GM23338 (cell line): ENCODE measurements at places on chromosomes 7 and 10.

GRCh38 chr10:124149189-124150042, 56.0 kb upstream of the CHST15 start:
- DNase-seq: no peak

GRCh38 chr7:97272237-97272975, 154.9 kb downstream of the SDHAF3 start:
- DNase-seq: no peak

DNA sequence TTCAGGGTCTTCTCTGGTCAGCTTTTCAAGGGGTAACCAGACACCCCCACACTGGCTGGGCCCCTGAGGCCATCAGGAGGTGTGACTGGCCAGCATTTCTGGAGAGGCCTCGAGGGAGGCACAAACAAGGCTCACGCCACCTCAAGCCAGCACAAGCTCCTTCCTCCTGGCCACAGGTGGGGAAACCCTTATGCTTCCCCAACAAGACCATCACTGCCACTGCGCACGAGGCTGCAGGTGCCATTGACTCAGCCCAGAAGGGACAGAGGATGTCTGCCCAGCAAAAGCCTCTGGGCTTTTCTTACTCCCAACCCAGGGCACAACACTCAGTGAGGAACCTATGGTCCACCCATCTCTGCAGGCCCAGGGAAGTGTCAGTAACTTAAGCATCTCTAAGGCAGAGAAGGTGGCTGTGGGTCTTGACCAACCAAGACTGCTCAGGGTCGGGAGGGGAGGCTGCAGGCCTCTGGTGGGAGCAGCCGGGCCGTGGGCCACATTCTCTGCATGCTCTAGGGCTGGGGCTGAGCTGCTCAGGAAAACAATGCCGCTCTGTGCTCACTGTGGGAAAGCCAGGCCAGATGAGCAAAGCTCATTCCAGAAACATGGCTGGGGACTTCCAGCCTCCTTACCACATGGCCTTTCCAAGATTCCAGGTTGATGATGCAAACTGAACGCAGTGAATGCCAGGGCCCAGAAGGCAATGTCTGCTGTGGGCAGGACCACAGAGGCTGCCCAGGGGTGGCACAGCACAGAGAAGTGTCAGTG, 24.2 kb upstream of the RASSF4 start:
- no peak for DNase-seq

DNA sequence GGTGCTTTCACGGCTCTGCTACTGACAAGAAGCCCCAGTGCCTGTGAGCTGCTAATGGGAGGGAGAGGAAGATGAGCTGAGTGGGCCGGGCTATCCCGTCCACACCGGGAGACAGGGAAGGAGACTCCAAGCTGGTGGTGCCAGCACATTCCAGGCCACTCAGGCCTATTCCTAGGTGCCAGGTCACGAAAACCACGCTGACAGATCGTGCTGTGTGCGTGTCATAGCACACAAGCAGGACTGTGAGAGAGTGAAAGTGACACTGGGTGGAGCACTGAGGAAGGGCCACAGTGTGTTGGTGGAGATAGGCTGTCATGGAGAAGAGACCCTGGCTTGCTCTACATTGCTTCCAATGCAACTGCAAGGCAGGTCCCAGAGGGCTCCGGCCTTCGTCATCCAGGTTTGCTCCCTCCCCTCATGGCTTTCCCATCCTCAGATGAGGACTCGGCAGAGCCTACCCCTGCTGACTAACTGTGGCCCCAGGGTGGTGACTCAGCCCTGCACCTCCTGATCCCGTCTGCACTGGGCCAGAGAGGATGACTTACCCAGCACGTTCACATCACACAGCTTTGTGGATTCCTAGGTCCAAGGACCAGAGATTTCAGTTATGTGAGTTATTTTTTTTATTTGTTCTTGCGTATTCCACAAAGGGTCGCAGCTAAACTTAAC, 167.3 kb downstream of the EGFR start:
- DNase-seq: no peak

DNA sequence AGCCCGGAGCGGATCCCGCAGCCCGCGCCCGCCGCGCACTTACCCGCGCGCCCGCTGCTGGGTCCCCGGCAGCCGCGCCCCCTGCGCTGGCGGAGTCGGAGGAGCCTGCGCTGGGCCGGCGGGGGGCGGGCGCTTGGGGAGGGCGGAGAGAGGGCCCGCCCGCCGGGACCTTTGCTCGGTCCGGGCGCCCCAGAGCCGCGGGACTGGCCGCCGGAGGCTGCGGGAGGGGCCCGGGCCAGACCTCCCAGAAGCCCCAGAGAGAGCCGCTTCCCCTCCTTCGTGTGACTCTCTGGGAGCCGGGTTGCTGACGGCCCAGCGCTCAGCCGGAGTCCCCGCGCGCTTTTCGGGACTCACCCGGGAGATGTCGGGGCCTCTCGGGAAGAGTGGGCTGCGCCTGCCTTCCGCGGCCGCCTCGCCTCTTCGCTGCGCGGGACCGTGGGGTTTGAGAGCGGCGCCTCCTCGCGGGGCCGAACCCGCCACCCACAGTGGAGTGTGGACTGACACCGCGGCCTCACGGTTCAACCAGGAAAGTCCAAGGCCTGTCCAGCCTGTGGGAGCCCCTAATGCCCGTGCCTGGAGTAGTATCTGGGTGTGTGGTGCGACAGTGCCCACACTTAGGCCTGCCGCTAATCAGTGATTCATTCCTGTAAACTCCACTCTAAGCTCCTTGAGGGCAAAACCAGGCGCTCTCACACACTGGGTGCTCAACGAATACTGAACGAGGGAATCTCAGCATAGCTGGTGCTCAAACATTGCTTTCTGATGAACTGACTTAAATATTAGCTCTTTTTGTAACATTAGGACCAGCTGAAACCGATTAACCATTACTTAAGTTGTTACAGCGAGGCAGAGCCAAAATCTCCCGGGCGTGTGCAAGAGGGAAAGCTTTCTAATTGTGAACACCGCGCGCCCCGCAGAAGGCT, at the start of gene GSDME:
GSDME (minus strand) TSS at position 112 of the 923 bp plus-strand sequence. CDS start 7,690 bp downstream, outside the sequence.
- peak; percentile 67 for DNase-seq

DNA sequence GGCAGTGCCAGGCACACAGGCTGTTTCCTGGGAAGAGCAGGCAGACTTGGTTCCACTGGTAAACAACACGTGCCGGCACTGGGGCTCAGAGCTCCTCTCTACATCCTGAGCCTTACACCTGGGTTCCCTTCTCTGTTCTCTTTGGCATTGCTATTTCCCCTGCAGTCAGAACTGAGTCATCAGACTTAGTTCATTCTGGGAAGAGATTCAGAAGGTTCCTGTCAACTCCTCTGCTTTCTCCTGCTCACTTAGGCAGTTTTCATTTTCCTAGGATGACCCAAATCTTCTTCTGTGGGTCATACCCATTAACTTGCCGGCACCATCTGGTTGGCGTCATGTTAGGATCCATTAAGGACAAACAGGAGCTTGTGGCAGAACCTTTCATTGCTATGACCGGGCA, 33.4 kb upstream of the LRRC18 start:
- no peak for DNase-seq

GRCh38 chr7:98771519-98771918, 98.3 kb downstream of the TMEM130 start:
- DNase-seq: peak; percentile 49

GRCh38 chr7:127770885-127771284, 118.9 kb downstream of the SND1 start:
- no peak for DNase-seq

DNA sequence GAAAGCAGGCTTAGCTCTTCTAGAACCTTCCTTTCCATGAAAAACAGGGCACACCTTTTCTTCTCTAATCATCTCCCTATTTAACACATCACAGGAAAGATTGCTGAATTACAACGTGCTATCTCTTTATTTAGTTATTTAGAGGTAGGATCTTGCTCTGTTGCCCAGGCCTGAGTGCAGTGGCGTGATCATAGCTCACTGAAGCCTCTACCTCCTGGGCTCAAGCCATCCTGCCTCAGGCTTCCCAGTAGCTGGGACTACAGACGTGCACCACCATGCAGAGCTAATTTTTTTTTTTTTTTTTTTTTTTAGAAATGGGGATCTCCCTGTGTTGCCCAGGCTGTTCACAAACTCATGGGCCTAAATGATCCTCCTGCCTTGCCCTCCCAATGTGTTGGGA, 251.2 kb downstream of the PRPF18 start:
- DNase-seq: no peak

DNA sequence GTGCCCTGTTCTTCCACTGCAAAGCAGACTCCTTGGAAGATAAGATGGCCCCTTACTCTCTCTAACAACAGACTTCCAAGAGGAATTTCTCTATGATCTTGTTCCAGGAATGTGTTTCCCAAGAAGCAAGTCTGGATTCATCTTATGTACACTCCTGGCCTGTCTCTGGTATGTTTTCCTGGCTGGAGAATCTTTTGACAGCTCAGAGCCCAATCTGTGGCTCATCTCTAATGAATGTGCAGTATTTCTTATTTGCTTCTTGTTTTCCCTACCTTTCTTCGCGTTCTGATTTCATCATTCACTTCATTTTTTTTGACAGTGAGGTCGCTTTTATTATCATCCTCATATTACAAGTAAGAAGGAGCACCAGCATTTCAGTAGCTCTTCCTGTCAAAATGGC, 53.0 kb upstream of the PITRM1 start:
- no peak for DNase-seq

- DNase-seq: no peak
Measured at GRCh38 chr7:88215295-88215694, 4.5 kb downstream of the SRI start.

DNA sequence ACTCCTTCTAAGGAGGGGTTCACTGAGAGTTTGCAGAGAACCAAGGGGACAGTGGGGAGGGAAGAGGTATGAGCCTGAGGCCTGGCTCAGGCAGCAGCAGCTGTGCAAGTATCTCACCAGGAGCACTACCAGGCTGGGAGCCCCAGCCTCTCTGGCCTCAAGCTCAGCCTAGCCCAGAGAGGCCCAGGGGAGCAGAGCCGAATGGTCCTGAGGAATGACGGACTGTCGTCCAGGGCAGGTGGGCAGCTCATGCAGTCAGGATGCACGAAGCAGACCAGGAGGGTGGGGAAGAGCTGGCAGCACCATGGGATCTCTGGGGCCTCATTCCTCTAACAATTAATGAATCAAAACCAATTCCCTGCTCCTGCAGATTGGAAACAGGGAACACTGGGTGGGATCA, 151.5 kb downstream of the GRID1 start:
- no peak for DNase-seq

DNA sequence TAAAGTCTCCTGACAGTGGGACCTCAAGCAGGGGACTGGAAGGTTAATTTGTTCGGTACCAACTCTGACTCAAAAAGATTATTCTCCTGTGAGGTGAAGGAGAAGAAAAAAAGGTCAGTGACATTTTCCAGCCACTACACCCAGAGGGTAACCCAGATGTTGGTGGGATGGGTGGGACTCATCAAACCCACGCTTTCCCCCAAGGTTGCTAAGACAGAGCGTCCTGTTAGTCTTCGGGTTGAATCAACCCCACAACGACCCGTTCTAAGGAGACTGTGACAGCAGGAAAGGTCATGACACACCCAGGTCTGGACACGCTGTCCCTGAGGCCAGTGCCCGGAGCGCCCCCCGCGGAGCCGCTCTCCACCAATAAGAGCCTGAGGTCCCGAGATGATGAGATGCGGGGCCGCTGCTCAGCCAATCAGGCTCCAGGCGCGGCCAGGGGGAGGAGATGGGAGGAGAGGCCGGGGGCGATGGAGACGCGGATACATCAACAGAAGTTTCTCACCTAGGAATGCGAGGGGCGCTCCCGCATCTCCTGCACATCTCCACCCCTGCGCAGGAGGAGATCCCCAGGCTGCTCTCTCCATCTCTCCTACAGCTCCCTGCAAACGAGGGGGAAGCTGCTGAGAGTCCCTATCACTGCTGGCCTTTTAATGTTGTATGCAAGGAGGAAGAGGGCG, at the start of gene WNT16:
WNT16 (plus strand) TSS at position 493 of the 683 bp plus-strand sequence. CDS start 293 bp downstream, outside the sequence.
- peak; percentile 90 for DNase-seq

- DNase-seq: no peak
Measured at GRCh38 chr10:5482016-5482415, 17.4 kb downstream of the CALML5 start.

- peak; percentile 99 for DNase-seq
Measured at GRCh38 chr7:44999245-45000092, 532 bp upstream of the CCM2 start.

GRCh38 chr10:33332183-33333065, 2.0 kb downstream of the NRP1 start:
- no peak for DNase-seq

DNA sequence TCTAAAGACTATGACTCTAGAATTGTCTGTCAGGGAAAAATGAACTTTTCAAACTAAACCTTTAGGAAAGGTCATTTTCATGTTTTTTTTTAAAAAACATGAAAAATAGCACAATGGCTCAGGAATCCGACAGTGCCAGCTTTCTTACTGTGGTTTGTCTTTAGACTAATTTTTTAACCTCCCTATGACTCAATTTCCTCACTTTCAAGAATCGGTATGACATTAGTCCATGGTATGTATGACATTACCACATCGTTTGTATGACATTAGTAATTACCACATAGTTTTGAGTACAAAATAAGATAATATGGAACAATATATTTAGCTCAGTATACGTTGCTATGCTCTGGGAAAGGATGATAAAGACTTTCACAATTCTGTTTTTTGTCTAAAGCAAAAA, 383.2 kb downstream of the PTPRN2 start:
- no peak for DNase-seq

DNA sequence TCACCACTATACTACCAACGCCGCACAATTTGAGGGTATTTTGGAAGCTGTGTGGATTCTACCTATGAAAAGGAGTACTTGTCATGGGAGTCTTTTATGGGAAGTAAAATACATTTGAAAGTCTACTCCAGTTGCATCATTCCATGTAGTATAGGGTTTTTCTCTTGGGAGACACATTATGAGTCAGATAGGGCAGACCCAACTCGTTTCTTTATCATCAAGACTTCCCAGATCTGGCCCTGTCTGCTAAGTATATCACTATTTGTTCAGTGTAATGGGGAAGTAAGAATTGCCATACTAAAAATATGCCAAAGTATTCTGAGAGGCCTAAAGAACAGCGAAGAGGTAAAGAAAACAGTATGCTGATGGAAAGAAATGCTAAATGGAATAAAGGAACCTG, 144.2 kb downstream of the SPAG6 start:
- DNase-seq: no peak

GRCh38 chr7:159063046-159063840, 81.4 kb downstream of the VIPR2 start:
- no peak for DNase-seq

DNA sequence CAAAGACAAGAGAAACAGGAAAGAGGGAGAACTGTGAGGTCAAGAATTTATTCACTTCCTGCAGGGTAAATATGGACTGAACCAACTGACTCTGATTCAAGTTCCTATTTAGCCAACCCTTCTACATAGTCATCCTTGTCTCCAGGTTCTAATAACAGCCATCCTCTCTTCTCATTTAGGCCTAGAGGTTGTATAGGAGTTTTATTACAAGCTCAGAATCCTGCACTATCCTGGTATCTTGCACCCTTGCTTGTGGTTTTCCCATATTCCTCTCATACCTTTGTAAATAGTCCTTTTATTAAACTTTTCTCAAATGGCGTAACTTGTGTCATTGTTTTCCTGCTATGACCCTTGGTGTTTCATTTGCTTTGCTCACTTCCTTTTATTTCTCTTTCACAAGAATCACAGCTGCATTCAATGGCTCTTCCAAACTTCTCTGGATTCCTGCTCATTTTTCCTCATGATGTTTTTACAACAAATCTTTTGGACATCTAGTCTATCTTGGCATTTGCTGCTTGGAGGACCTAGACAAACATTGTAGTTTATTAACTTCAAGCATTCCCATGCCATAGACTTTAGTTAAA, 12.4 kb upstream of the OR2A5 start:
- no peak for DNase-seq

GRCh38 chr7:132073920-132074589, 502.2 kb downstream of the PLXNA4 start:
- DNase-seq: no peak
